ENCODE measurements at places on chromosomes 2 and 18.

DNA sequence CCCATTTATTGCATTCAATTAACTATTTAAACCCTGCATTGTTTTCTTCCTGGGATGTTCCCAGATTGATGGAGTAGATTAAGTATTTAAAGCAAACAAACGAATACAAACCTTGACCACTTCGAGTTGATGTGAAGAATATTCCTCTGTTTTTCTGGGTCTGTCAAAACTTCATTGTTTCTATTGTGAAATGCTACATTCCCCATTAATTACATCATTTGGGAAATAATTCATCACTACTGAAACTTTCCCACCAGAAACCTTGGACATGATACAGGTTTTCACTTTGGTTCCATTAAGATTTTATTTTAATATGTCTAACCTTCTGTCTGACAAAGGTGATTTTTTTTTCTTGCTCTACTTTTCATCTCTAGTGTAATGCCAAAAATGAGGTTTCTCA lies 365.1 kb upstream of the ETAA1 start:
- H3K27ac ChIP-seq, result no peak overlapping the region
- no peaks in the 10 kb centered on the region for H3K27me3 ChIP-seq
- H3K4me1 ChIP-seq, result no peaks in the 10 kb centered on the region
- no peak for DNase-seq
- no peaks in the 10 kb centered on the region for H3K36me3 ChIP-seq

DNA sequence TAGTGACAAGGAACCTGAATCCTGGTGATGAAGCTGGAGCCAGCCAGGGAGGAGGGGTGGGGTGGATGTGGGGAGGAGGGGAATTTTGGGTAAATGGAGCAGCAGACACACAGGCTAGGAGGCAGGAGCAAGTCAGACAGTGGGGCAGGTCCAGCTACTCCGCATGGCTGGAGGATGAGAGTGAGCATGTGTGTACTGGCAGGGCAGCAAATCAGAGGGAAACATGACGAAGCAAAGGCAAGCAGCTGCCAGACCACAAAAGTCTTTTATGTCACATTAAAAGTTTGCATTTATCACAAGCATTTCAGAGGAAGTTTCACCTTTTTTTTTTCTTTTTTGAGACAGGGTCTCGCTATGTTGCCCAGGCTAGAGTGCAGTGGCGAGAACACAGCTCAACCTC lies 11.9 kb upstream of the KIDINS220 start:
- no peaks in the 10 kb centered on the region for H3K36me3 ChIP-seq
- no peaks in the 10 kb centered on the region for H3K27me3 ChIP-seq
- H3K4me1 ChIP-seq, result no peaks in the 10 kb centered on the region
- DNase-seq, result no peak

- H3K27me3 ChIP-seq, result no peaks in the 10 kb centered on the region
- H3K36me3 ChIP-seq, result no peaks in the 10 kb centered on the region
- peak overlapping the region; percentile 48 for H3K4me3 ChIP-seq
- DNase-seq, result no peak
- H3K4me1 ChIP-seq, result peaks cover 25% of the 10 kb centered on the region
These were observed 1.4 kb upstream of the KCNG3 start for GRCh38 chr2:42495234-42495581.

- H3K4me1 ChIP-seq, result peaks cover 24% of the 10 kb centered on the region
- H3K27me3 ChIP-seq, result no peaks in the 10 kb centered on the region
- H3K36me3 ChIP-seq, result no peaks in the 10 kb centered on the region
- no peak overlapping the region for H3K4me3 ChIP-seq
- DNase-seq, result peak; percentile 75
These were observed 225.7 kb upstream of the SPOPL start for GRCh38 chr2:138275881-138276280.

GRCh38 chr2:7632420-7632819 lies 715.2 kb downstream of the RNF144A start:
- DNase-seq, result no peak
- H3K27ac ChIP-seq, result no peak overlapping the region
- no peaks in the 10 kb centered on the region for H3K4me1 ChIP-seq
- H3K36me3 ChIP-seq, result no peaks in the 10 kb centered on the region
- no peaks in the 10 kb centered on the region for H3K27me3 ChIP-seq

GRCh38 chr2:172889768-172890430 lies 154.3 kb downstream of the RAPGEF4 start:
- H3K36me3 ChIP-seq, result no peaks in the 10 kb centered on the region
- 0 out of 2 replicates have a peak, but pooled peaks cover 5% of the 10 kb centered on the region for H3K4me1 ChIP-seq
- H3K27ac ChIP-seq, result no peak overlapping the region

- DNase-seq, result peak; percentile 46
- H3K4me3 ChIP-seq, result peak overlapping the region; percentile 88
- H3K27me3 ChIP-seq, result no peaks in the 10 kb centered on the region
- H3K36me3 ChIP-seq, result no peaks in the 10 kb centered on the region
- H3K27ac ChIP-seq, result no peak overlapping the region
These were observed 558 bp downstream of the TTC39C start for GRCh38 chr18:24014986-24015638.

- no peak overlapping the region for H3K27ac ChIP-seq
- H3K36me3 ChIP-seq, result no peaks in the 10 kb centered on the region
- 0 out of 2 replicates have a peak, but pooled peaks cover 4% of the 10 kb centered on the region for H3K27me3 ChIP-seq
- no peak for DNase-seq
- no peak overlapping the region for H3K4me3 ChIP-seq
- H3K4me1 ChIP-seq, result no peaks in the 10 kb centered on the region
These were observed 299.1 kb downstream of the NRXN1 start for GRCh38 chr2:50732796-50733195.

- no peaks in the 10 kb centered on the region for H3K4me1 ChIP-seq
- no peak overlapping the region for H3K27ac ChIP-seq
- no peak overlapping the region for H3K4me3 ChIP-seq
- DNase-seq, result no peak
These were observed 28.6 kb upstream of the NEMP2 start for GRCh38 chr2:190563109-190563508.

- H3K27me3 ChIP-seq, result no peaks in the 10 kb centered on the region
- DNase-seq, result no peak
- H3K4me1 ChIP-seq, result no peaks in the 10 kb centered on the region
- H3K36me3 ChIP-seq, result no peaks in the 10 kb centered on the region
- no peak overlapping the region for H3K27ac ChIP-seq
These were observed 5.0 kb downstream of the GAD1 start for GRCh38 chr2:170821531-170822289.

DNA sequence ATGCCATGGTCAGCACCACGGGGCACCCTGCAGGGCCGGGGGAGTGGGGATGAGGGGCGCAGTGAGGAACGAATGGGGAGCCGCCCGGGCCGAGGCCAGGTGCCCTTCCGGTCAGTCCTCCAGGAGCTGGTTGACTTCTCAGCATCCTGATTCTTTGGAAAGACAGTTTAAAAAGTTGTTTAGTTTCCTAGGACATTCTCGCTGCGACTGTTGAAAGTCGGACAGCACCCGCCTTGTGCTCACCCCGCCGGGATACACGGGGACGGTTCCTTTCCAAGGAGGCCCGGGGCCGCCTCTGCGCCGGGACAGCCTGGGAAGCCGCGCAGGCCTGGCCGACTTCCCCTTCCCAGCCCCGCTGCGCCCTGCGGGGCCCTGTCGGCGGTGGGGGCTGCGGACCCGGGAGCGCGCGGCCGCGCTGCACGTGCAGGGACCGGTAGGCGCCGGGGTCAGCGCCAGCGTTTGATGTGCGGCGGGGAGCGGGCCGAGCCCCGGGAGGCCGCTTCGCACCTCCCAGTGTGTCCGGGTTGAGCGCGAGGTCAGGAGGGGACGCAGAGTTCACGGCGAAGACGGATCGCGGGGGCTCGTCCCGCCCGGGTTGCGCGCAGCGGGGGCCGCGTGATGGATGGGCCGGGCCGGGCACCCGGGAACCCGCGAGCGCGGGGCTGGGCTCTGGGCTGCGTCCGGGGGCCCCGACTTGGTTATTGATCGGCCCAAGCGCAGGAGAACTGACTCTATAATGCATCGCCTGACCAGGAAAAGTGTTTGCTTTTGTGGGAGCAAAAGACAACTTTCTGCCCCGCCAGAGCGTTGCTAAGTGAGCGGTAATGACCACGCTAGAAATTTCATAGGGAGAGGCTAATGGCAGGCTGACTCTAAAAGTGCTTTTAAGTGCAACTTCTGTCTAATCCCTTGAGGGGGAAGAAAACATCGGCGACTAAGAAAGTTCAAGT lies 28.0 kb upstream of the SMIM21 start:
- no peak overlapping the region for H3K27ac ChIP-seq
- peaks cover 50% of the 10 kb centered on the region for H3K27me3 ChIP-seq
- no peak for DNase-seq
- H3K36me3 ChIP-seq, result no peaks in the 10 kb centered on the region
